ENCODE measurements at places on chromosomes 2 and 18.

DNA sequence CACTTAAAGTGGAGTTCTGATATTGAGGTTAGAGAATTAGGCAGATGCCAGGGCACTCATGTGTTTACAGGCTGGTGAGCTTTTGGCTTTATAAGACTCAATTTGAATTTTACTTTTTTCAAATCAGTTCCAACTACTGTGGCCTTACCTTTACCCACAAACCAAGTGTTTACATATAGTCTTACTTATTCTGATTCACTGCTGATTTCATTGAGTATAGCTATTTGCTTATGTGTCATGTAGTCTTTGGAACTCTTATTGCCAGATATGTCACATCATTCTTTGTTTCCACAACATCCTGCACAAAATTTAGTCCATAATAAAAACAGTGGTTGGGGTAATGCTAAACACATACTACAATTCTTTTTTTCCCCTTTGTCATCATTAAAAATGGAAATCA, 96.5 kb downstream of the XIRP2 start:
- no peak for DNase-seq

DNA sequence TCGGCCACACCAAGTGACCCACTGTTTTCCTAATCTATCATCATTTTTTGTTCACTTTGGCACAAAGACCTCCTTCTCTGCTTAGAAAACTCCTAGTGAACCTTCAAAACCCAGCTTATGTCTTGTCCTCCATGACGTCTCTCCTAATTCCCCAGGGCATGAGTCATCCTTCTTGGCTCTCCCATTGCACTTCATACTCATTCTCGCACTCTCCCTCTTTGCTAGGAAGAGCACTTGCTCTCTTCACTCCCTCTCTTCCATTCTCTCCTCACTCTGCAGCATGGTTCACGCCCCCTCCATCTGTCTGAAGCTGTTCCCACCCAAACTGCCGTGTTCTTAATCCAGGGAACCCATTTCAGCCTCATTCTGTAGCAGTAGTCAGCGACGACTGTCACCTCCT, 103.9 kb downstream of the MRO start:
- peak; percentile 2 for DNase-seq

GRCh38 chr2:3703757-3704355, 481 bp downstream of the DCDC2C start:
- DNase-seq = no peak

GRCh38 chr2:233184669-233185068, 66.8 kb upstream of the ATG16L1 start:
- DNase-seq = no peak

GRCh38 chr2:160085662-160086061, 23.2 kb upstream of the PLA2R1 start:
- DNase-seq = no peak

GRCh38 chr2:216700781-216701180, 5.4 kb upstream of the IGFBP5 start:
- DNase-seq = no peak

DNA sequence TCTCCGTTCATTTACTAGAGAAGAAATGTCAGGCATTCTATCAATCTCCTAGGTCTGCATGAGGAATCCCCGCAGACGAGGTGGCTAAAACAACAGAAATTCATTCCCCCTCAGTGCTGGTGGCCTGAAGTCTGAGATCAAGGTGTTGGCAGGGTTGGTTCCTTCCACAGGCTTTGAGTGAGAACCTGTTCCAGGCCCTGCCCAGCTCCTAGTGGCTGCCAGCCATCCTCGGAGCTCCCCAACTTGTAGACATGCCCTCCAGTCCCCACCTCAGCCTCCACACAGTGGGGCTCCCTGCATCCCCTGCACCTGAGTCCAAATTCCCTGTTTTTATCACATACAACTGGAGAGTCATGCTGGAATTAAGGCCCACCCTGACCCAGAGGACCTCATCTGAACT, 145.3 kb upstream of the ALKAL2 start:
- DNase-seq = no peak

- no peak for DNase-seq
Observed at GRCh38 chr2:127482031-127482430, 44.3 kb downstream of the IWS1 start.

DNA sequence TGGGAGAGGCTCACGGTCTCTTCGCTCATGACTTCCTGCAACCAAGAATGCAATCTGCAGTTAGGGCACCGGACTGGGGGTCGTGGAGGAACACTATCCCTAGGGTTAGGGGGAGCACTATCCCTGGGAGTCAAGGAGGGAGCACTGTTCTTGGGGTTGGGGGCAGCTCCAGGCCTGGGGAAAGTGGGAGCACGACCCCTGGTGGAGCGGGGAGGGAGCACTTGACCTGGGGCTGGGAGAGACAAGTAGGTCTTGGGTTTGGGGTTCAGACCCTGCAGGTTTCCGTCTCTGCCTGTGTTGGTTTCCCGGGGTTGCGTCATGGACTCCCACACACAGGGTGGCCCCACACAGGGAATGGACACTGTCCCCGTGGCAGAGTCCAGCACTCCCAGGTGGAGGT, 133.6 kb downstream of the TPO start:
- no peak for DNase-seq

DNA sequence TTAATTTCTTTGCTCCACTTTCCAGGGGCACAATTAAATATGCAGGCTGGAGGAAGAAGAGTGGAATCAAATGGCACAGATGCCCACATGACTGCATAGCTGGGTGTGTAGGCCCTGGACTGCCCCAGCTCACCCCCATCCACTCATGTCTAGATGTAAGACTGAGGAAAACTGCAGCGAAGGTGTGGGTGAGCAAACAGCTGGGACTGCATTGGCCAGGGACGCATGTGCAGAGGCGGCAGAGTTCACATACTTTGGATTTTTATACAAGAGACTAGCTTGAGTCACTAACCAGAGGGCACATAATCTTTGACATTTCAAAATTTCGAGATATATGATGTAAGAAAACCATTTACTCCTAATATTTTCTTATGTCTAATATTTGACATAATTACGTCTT, 60.1 kb downstream of the SPIRE1 start:
- peak; percentile 90 for DNase-seq

DNA sequence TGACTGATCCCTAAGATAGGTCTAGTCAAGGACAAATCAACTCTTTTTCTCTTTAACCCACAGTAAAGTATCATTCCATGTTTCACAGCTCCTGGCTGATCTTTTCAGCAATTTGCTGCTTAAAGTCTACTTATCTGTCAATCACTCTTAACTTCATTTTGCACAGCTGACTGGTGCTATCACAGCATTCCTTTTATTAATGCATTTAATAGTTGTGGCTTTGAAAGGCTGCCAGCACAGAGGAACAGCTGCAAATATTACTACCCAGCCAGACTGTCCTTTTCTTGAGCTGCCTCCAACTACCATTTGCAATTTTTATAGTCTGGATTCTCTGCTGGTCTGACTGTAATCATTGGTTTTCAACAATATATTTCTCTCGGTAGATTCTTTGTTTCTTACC, 303.5 kb downstream of the STK39 start:
- DNase-seq = peak; percentile 52

DNA sequence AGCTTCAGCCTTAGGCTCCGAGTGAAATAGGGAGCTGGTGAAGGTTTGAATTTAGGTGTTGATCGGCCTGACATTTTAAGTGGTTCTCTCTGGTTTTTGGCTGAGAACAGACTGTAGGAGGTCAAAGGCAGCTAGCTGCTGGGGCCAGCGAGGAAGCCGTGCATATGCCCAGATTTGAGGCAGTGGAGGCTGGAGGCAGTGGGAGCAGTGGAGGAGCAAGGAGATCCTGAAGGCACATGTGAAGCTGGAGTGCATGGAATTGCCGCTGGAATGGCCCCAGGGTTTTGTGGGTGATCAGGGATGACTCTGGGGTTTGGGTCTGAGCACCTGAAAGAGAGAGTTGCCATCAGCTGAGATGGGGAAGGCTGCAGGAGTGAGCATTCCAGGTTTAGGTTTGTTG, 25.1 kb downstream of the STEAP3 start:
- no peak for DNase-seq

DNA sequence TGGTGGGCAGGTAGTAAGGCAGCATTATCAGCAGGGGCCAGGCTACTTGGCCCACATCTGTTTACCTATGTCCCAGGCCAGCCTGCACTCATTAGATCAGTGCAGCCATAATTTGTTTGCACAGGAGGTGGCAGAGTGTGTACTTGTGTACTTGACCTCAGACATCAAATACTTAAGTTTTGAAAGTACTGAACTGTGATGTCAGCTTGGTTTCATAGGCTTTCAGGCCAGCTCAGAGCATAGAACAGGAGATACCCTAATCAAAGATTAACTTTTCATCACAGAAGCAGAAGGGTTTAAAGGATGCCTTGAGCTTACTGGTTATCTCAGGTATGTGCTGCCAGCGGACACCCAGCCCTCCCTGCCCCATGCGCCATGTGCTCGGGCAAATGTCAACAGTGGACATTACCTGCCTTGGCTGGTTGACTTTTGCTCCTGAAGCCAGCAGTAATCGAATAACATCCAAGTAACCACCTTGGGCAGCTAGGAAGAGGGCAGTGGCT, 33.2 kb downstream of the ANKRD29 start:
- DNase-seq = no peak

- DNase-seq = peak; percentile 35
Observed at GRCh38 chr2:238024986-238025385, 35.8 kb upstream of the SCLY start.

DNA sequence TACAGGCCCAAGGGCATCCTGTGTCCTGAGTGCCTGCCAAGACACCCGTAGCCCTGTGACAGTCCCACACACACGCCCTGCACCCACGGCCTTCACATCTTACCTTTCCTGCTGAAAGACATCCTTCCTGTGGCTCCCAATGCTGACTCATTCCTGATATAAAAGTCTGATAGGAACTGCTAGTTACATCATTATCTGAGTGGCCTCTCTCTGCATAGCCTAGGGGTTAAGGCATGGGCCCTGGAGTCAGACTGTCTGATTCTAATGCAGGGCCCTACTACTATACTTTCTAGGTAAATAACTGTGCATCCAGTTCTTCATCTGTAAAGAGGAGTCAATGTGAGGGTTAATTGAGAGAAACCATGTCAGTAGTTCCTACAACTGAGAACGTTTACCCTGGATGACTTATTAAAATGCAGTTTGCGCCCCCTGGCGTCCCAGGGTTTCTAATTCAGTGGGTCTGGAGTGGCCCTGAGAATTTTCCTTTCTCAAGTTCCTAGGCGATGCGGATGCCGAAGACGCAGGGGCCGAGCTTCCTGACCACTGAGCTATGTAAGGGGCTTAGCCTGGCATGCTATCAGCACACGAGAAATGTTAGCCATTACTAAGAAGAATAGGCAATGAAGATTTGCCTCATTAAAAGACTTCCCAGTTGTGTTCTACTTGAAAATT, 6.0 kb upstream of the GPR45 start:
- DNase-seq = peak; percentile 82

DNA sequence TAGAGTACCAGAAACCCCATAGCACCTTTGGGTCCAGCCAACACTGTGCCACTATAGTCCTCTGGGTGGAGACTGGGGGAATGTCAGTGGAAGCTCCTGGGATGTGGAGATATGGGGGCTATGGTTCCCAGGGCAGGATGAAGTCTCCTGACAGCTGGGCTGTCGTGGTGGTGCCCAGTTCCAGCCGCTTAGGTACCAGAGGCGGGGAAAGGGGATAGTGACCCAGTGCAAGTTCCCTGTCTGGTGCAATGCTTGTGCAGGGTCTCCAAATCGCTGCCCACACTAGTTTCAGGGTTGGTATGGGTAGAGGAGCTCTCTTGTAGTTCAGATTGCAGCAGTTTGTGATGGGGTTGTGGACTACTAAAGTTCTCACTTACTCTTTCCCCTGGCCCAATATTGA, 97.9 kb downstream of the ANKRD12 start:
- no peak for DNase-seq

DNA sequence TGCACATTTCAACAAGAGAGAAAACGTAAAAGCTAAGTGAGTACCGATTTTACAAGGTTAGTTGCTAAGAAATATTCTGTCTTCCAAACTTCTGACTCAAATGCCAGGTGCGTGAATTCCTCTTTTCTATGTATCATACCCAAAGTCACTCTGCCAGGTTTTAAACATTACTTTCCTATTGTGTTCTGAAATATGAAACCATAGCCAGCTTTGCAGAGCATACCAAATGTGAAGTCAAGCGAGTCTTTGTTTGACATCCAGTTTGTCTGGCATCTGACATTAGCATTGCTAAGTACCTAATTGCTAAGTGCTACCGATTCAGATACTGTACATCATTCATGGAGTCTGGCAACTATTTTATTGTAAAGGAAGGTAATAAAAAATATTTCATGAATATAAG, 321.9 kb upstream of the GALNT5 start:
- DNase-seq = no peak

DNA sequence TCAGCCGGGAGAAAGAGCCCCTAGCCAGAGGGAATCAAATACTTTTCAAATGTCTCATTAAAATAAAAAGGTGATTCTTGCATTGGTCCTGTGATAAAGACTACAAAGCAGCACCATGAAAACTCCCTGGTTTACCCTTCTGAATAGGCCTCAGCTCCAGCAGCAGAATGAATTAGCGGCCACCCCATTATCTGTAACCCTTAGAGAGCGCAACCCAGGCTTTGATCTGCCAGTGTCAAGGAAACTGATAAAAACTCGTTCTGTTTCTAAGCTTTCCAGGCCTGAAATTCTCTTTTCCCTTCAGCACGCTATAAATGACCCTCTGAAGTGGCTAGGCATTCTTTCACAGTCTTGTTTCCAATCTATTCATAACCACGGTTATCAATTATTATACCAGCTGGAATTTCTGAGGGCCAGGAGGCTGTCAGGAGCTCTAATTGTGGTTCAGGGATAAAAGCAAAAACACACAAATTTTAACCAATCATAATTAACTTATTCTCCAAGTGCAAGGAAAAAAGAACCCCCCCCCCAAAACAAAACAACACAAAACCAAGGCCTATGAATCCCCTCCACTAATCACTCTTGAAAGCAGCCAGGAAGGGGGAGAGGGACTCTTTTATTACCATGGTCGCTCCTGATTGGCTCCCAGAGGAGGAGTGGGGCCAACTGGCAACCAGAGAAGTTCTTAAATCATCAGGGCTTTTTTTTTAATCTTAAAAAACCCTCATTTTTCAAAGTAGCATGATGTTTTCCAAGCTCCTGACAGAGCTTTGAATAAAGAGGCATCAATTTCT, 258.9 kb downstream of the CYRIA start:
- DNase-seq = no peak

- no peak for DNase-seq
Observed at GRCh38 chr18:36655074-36655473, 173.7 kb downstream of the TPGS2 start.

DNA sequence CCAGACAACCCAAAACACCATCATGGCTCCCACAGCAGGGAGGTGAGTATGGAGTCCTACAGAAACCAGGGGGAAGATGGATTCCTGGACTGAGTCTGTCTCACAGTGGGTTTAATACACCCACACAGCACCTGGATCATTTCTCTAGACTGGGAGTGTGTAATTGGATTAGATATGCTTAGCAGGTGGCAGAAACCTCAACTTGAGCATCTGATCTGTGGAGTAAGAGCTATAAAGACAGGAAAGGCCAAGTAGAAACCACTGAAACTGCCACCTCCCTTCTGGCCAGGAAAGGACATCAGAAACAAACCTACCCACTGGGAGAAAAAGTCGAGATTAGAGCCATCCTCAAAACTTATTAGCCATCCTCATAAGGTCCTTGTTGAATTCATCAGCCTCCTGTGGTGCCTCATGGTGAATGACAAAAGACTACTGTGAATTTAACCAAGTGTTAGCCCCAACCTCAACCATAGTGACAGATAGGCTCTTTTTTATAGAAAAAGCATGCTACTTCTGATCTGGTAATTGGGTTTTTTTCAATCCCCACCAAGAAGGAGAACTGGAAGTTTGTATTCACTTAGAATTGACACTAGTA, 28.1 kb upstream of the CHST9 start:
- DNase-seq = no peak

GRCh38 chr18:33616556-33616955, 38.5 kb downstream of the ASXL3 start:
- peak; percentile 31 for DNase-seq

- no peak for DNase-seq
Observed at GRCh38 chr2:198968545-198968944, 489.2 kb downstream of the SATB2 start.

Measured in fibroblast of skin of scalp (primary cell).